Fibroblast of skin of scalp (primary cell): ENCODE measurements at places on chromosomes 3 and 15.

- no peak for DNase-seq
Measured at GRCh38 chr3:112059497-112059896, 25.0 kb downstream of the TMPRSS7 start.

DNA sequence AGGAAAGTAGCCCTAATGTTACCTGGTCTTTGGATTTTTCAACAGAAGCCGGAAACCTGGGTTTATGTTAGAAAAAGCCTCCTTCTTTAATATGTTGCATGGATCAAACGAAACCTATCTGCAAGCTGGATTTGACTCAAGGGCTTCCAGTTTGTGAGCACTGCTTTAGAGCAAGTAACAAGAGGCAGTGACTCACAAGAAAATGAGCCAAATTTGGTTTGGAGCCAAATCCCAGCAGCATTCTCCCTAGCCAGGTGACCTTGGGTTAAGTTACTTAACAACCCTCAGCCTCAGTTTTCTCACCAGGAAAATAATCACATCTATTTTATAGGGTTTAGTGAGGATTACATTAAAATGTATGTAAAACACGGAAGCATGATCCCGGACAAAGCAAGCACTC lies 215.2 kb upstream of the PRICKLE2 start:
- DNase-seq = peak; percentile 69

DNA sequence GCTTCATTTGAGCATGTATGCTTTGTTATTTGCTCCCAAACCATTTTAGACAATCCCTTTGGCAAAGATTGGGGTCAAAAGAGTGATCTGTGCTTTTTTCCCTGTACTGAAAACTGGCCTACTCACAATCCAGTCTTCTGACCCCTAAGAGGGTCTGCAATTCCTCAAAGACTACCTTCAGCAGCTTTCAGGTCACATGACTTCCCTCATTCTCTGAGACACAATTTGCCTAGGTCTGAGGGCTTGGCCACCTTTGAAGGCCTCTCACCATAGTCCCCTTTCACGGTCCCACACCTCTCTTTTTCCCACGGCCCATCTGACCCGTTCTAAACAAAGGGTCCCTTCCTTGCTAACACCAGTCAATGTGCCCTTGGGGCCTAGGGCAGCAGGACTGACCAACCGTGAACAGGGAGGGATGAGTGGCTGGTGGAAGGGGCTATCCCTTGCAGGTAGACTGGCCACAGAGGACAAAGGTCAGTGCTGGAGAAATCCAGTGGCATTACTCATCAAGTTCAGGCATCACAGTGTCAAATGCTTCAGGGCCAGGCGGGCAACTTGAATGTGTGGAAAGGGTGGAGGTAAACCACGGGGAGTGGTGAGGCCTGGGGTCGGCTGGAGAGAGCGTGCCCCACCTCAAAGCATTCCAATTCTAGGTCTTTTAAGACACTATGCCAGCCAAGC lies 10.8 kb downstream of the RASL12 start:
- no peak for DNase-seq

DNA sequence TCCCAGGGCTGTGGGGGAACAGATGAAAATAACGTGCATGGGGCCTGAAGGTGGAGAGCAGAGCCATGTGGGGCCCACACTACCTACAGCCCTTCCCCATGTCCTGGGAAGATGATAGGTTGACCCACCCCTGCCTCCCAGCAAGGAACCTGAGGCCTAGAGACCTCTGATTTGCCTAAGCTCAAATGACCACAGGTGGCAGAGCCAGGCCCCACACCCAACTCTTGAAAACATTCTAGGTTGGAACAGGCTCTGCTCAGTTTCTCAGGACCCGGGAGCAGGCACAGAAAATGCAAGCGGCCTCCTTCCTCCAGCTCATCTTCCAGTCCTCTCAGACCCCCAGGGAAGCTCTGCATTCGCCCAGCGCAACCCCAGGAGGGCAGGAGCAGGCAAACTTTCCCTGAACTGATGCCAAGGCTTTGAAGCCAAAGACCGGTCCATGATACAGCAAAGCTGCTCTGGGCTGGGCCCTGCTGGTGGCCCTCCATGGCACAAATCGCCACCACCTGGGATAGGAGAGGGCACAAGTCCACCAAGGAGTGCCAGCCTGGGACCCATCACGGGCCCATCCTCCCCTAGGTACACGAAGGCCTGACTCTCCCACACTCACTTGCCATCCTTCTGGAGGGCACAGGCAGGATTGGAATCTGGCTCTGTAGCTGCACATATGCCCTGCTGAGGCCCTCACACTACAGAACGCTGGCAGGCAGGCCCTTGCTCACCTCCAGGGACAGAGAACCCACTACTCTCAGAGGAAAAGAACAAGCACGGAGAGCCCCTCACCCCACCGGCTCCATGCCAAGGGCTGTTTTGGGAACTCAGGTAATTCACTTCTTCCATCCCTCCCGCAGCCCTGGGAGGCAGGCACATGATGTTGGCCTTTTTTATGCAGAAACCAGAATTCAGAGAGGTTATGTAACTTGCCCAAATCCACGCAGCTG lies 51.0 kb upstream of the FURIN start:
- no peak for DNase-seq
